Aorta (tissue), 5 donors: ENCODE measurements at places on chromosomes 5 and 9. TPM values are rescaled to one million over a fixed set of nuclear protein-coding genes. Genes with fewer than 3 reads are reported as not detected.

Gene NEURL1B
- total RNA-seq: 46.1 TPM

GRCh38 chr5:139925650-139926640 is 117.2 kb downstream of the NRG2 start:
- no peaks in the 10 kb centered on the region for H3K4me1 ChIP-seq
- no peak overlapping the region for H3K27ac ChIP-seq
- H3K4me3 ChIP-seq: no peak overlapping the region
- H3K36me3 ChIP-seq: no peaks in the 10 kb centered on the region

Gene FAM200C
- total RNA-seq: 4.9 TPM

- H3K36me3 ChIP-seq: no peaks in the 10 kb centered on the region
- H3K27me3 ChIP-seq: no peaks in the 10 kb centered on the region
- H3K4me3 ChIP-seq: no peak overlapping the region
- no peak for DNase-seq
These were observed 9.3 kb downstream of the UGT3A2 start for GRCh38 chr5:36057386-36057785.
